ENCODE measurements at places on chromosomes 5 and 9.
A peak's percentile ranks its signal among the peaks of the same experiment; 100 is the strongest.

DNA sequence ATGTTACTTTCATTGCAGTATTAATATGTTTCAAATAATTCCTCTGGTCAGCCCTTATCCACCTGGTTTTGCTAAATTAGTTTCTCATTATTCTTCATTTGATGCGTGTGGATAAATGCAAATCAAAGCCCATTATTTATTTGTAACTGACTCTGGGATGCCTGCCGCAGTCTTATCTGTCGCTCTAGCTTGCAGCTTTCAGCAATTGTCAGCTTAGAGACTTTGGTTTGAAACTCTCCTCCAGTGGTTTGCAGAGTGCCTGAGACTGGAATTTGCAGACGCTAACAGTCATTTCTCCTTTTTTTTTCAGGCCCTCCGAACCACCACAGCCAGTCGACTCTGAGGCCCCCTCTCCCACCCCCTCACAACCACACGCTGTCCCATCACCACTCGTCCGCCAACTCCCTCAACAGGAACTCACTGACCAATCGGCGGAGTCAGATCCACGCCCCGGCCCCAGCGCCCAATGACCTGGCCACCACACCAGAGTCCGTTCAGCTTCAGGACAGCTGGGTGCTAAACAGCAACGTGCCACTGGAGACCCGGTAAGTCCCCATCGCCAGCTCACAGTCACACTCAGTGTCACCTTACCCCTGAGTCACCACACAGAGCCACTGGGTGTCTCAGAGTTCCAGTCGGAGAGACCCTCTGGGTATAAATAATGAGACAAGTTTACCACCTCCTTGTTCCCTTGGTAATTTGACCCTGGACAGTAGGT, 339.0 kb upstream of the WWC1 start:
- DNase-seq, result no peak

GRCh38 chr5:5080790-5081189, 59.3 kb upstream of the ADAMTS16 start:
- DNase-seq, result no peak

GRCh38 chr5:42949348-42950115, 90.6 kb downstream of the ANXA2R start:
- DNase-seq, result peak; percentile 40

DNA sequence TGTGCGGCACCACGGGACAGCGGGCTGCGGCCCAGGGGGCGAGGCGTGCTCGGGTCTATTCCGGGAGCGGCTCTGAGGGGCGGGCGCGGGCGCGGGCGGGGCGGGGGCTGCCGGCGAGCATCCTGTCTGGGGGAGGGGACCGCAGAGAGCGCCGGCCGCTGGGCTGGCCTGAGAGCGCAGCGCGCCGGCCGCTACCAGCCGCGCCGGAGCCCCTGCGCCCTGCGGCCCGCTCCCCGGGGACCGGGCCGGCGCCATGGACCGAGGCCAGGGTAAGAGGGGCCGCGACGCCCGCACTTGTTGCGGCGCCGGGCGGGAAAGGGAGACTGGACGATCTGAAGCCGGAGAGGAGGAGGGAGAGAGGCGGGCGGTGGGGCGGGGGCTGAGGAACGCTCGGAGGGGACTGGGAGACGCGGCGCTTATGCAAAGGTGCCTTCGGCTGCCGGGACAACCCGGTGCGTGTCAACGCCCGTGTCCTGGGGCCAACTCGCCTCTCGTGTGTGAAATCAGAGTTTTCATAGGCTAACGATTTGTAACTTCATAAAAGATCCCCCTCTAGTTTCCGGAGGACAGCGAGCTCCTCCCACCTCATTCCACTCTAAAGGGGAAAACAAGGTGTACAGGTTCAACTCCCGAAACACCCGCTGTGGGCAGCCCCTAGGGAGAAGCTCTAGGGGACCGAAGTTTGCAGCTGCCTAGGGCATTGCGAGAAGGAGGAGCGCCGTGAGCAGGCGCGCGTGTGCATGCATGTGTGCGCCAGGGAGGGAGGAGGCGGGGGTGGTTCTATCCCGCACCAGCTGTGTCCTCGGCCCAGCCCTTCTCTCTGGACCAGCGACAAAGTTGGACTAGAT, at the start of gene AFAP1L1:
AFAP1L1 (plus strand) TSS at position 144 of the 848 bp plus-strand sequence; CDS start at position 254, 110 bp downstream.
- DNase-seq, result no peak

DNA sequence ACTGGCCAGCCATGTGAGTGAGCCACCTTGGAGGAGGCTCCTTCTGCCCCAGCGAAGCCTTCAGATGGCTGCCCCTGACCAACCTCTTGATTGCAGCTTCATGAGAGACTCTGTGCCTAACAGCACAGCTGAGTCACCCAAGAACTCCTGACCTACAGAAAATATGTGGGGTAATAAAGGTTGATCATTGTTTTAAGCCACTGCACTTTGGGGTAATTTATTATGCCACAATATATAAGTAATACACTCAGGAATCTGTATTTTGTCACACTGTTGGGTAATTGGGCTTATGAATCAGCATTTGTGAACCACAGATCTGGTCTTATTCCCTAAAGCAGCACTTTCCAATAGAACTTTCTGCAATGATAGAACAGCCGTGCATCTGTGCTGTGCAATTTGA, 24.4 kb upstream of the VDAC1 start:
- DNase-seq, result no peak

- no peak for DNase-seq
Observed at GRCh38 chr5:35244171-35244570, 13.9 kb upstream of the PRLR start.

DNA sequence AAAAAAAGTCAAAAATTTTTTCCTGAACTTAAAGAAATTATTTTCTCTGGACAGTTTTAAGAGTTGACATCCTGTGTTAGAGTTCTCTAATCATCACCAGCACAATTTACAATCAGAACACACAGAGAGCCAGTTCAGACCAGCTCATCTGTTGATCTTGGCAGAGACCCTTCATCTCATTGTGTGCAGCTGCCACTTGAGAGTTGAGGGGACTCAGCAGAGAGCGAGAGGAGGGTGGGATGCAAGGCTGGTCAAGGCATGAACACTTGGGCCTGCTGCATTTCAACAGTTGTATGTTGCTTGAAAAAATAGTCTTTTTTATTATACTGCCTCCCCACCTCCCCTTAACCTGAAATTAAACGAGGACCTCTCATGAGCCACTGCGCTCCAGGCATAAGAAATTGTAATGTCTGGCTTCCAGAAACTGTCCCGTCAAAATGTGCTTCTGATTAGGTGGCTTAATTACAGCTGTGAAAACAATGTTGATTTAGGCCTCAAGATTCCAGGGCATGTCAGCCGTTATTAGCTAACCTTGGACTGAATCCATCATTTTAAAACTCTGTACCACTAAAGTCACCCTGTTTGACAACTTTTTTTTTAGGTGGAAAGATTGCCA, 383.6 kb downstream of the CCDC171 start:
- DNase-seq, result no peak

DNA sequence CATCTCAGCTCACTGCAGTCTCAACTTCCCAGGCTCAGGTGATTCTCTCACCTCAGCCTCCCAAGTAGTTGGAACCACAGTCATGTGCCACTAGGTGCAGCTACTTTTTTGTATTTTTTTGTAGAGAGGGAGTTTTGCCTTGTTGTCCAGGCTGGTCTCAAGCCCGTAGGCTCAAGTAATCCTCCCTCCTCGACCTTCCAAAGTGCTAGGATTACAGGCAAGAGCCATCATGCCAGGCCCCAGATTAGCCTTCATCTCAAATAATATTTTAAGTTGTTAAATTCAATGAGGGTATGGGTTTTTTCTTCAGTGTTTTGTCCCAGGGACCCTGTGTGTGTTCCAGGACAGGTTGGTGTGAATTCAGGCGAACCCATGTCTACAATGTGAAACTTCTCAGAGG, 12.5 kb upstream of the RFESD start:
- no peak for DNase-seq

DNA sequence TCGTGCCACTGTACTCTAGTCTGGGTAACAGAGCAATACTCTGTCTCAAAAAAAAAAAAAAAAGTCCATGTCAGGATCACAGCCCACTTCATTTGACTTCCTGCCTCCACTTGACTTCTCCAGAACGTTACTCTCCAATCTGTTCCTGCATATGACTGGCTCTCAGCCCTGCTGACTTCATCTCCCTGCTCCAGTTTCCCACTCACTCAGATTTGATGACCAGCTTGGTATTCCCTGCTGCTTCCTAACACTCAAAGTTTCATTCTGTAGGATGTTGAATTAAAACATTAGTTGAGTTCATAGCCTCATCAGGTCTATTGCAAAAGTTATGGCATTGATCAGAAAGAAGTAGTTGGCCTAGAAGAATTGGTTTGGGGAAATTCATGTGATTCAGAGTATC, 52.3 kb downstream of the UGCG start:
- DNase-seq, result no peak

- no peak for DNase-seq
Observed at GRCh38 chr9:108889649-108890067, 27.6 kb downstream of the ACTL7A start.

GRCh38 chr9:89171693-89172092, 6.9 kb downstream of the SHC3 start:
- DNase-seq, result no peak

- no peak for DNase-seq
Observed at GRCh38 chr5:13780081-13780480, 164.4 kb downstream of the DNAH5 start.

GRCh38 chr5:643811-644271, 31.7 kb downstream of the CEP72 start:
- peak; percentile 66 for DNase-seq

GRCh38 chr5:78597068-78597973, 51.3 kb downstream of the LHFPL2 start:
- no peak for DNase-seq

DNA sequence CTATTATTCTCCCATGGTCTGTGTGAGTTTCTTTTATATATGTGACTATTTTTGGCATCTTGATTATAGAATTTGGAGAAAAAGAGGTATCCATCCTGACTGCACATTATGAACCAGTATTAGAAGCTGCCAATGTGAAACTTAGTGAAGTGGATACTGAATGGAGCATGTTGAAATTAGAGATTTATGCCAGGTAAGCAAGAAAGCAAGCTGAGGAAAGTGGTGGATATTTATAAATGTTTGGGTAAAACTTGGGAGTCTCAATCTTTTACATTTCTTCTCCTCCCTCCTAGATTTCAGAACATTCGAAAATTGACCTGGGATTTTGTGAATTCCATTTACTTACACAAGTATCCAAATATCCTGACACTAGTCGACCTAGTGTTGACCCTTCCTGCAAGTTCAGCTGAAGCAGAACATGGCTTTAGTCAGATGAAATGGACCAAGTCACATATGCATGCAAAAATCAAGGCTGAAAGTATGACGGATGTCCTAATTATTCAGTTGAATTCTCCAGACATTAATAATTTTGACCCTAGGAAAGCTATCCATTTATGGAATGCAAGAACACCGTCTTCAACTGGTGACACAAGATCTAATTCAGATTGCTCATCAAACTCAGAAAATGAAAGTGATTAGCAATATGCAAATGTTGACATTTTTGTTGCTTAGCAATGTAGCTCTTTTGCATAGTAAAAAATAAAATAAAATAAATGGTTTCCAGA, 66.8 kb upstream of the IL7R start:
- DNase-seq, result no peak

GRCh38 chr9:21560281-21560745, 78.2 kb upstream of the IFNE start:
- no peak for DNase-seq

GRCh38 chr5:8953016-8953415, 592.9 kb downstream of the SEMA5A start:
- peak; percentile 3 for DNase-seq

DNA sequence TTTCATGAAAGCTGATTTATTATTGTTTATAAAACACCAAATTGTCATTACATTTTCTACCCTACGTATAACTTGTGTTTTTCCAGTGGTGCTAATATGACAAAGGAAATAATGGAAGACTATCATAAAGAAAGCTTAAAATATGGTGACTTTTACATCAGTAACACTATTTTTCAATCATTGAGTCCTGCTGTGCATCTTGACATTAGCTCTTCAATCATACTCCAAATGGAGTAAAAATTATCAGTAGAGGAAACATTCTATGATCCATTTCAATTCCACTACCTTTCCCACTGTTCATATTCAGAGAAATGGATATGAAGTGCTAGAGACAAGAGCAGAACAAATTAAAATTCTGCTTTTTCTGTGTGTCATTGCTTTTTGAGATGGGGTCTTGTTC, 536.6 kb downstream of the RAB3C start:
- no peak for DNase-seq

GRCh38 chr9:89748021-89748670, 143.3 kb downstream of the GADD45G start:
- DNase-seq, result no peak

DNA sequence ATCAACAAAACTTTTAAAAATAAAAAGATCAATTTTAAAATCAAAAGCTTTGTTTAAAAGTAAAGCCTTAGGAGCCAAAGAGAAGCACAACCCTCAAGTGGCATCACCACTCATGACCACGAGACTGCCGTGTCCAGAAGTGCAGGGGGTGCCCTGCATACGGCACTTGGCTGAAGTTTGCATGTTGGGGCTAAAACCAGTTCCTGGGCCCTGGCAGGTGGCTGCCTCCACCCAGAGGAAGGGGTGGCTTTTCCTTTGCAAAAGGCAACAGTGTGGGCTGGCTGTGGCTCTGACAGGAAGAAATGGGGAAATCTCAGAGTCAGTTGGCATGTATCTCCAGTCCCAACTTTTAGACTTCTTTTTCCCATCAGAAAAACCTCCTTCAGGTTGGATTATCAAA, 15.3 kb downstream of the TRMO start:
- no peak for DNase-seq

DNA sequence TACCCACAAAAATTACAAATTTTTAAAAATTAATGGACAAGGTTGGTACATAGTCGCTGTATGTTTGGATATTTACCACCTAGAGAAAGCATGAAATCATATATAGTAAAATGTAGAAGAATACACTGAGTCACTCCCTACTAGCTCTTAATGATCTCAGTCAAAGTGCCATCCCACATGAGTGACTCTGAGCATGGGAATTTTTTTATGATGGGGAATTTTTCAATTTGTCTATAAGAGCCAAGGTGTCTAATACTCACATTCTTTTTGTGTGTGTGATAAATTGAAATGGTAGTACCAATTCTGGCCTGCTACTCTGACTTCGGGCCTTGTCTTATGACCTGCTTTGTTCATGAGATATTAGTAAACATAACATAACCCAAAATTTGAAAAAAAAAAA, 483.2 kb downstream of the CDH10 start:
- no peak for DNase-seq

DNA sequence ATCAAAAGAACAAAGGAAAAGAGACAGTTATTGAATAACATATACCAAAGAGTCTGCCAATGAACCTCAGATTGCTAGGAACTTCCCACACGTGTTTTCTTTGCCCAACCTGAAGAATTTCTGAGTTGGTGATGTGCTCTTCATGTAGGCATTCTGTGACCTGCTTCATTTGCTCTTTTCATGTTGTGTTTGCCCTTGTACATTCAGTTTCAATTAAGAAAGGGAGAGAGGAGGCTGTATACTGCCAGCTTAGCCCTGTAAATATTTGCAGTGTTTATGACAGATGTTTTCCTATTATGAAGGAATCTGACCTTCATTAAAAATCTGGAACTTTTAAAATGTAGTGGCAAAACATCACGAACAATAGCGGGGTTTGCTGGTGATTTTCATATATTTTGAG, 168.5 kb downstream of the GAS1 start:
- no peak for DNase-seq
